Stimulated activated CD4-positive, alpha-beta T cell treated with anti-CD3 and anti-CD28 coated beads, Interleukin-1b, Interleukin-23, amount 100 ng/mL, for 1 hour (primary cell): ENCODE measurements at places on chromosomes 4 and X.

- no peak for DNase-seq
Measured at GRCh38 chr4:112927544-112927943, 121.9 kb upstream of the ANK2 start.

DNA sequence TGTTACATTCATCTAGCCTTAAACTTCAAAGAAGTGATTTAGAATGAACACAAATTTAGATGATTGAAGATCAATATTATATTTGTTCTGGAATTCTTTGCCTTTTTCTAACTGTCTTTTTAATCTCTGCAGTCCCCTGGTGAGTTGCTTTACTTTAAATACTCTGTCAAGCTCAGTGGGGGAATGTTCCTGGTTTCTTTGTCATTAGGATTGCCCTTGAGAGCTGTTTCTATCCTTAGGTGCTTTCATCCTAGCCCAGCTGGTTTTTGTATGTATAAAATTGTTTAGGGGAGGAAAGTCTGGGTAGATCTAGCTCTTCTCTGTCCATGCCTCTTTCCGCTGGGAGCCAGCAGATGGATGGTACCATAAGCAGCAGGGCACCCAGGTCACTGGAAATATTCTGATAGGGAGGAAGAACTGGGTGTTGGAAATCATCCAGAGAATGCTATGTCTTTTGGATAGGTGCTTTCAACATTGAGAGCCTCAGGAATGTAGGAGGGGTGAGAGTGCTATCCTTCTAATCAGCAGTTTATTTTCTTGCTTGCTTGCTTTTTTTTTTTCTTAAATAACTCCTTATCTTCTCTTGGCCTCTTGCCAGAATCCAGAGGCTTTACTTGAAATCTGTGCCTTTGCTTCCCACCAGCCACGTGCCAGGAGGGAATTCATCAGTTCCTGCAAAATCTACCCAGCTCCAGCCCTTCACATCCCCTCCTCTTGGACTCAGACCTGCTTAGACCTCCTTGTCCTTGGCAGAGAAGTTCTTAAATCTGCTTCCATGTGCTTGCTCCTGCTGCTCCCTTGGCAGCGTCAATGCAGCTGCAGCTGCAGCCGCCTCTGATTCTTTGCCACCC, 215.3 kb upstream of the ANXA3 start:
- DNase-seq: no peak

DNA sequence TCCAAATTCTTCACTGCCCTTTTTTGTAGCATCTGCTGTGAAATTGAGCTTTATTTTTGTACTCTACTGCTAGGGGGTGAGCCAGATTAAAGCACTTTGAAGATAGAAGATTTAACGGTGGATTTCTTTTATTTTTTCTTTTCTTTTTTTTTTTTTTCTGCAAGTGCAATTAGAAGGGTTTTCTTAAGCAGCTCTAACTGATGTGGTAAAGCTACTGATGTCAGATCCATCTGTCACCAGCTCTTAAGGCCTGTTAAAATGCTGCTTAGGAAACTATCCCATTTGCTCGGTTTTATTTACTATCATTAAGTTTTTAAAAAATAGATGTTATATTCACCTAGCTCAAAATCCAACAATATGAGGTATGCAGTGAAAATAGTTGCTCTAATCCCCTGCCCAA, 7.1 kb downstream of the NDUFA1 start:
- DNase-seq: no peak

GRCh38 chr4:139988863-139989765, 164.9 kb downstream of the MAML3 start:
- peak; percentile 10 for DNase-seq

- DNase-seq: no peak
Measured at GRCh38 chrX:43969504-43970501, 3.4 kb downstream of the NDP start.
